NCI-H187 treated with DMSO at 0.1 percent for 48 hours (cell line): ENCODE measurements at places on chromosomes 3 and 15.

- no peak for DNase-seq
Observed at GRCh38 chr3:156803952-156804741, 22.0 kb upstream of the LEKR1 start.

- no peak for DNase-seq
Observed at GRCh38 chr3:42699511-42699971, 3.1 kb downstream of the HHATL start.

DNA sequence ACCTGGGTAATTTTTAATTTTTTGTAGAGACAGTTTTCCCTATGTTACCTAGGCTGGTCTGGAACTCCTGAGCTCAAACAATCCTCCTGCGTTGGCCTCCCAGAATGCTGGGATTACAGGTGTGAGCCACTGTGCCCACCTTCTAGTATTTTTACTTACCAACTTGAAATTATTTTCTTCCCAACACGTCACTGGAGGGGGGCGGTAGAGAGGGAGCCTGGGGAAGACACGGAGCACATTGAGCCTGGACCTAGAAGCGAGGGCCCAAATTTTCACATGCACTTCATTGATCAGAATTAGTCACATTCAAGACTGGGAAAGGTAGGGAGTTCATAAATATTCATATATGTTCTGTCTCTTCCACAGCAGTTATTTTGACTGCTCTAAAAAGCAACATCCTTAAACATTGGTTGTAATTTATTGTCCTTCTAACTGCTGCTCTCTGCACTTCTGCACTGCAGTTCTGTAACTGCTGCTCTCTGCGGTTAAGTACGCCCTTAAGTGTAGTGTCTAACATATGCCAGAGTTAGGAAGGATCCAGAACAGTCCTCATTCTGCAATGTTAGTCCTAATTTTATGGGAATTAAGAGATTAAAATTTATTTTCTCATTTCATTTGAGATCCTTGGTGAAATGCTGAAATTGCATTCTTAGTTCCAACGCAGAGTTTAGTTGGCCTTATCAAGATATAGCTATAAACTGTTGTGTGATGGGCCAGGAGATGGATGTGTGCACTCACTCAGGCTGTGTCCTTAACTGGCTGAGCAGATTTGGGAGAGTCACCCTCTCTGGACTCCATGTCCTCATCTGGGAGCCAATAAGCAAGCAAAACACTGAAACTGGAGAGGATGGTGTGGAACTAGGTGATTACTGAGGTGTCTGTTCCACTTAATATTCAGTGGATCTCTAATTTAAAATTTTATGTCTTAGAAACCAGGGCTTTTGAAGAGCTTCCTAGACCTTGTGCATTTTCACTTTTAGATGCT, 98.2 kb downstream of the STRIT1 start:
- DNase-seq, result no peak

DNA sequence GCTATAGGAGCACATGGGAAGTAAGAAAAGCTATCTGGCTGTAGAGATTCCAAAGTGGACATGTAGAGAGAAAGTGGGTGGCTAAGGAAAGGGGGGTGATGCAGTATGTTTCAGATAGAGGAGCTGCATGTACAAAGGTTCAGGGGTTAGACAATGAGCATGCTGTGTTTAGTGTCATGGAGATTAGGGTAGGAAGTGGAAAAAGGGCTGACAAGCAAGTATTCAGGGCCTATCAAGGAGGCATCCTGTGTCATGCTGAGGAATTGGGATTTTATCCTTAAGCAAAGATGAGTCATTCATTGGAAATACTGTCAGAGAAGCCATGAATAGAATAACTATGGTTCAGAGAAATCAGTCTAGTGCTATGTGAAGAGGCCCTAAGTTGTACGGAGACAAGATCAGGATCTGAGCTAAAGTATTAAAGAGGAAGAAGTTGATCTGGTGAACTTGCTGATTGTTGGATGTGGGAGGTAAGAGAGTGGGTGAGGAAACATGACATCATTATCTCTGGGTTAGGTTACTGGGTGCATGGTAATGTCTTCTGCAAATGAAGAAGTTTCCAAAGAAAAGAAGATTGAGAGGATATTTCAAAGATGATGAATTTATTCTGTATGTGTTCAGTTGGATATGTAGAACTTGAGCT, 176.7 kb upstream of the GOLIM4 start:
- DNase-seq, result no peak

DNA sequence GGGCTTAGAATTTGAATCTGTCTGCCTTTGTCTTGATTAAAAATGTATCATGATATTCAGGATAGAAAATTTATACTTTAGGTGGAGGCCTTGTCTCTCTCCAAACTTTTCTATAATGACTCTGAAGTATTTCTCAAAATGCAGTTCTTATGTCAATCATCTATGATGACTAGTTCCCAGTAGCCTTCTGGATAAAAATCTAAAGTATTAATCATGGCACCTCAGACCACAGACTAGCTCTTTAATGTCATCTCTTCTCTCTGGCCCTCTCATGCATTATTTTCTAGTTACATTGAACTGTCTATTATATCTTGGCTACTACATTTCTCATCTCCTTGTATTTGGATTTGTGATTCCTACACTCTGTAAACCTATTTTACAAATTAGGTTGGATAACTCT, 96.9 kb downstream of the ZPLD1 start:
- DNase-seq, result no peak

GRCh38 chr3:195794708-195795107, 17.0 kb downstream of the MUC4 start:
- no peak for DNase-seq

DNA sequence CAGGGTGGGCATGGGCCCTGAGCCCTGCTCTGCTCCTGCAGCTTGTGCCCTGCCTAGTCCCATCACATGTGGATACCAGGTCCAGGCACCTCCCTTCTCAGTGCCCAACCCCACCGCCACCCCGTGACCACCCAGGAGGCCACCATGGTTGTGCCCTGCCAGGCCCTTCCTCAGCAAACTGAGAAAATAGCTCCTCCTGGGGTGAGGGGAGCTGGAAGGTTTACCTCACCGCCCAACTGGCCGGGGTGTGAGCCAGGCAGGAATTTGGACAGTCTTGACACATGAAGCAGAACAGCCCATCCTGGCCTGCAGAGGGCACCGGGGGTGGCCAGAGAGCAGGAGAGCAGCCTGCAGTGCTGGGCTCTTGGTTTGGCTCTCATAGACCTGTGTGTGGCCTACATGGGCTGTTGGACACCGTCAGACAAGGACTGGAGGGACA, 11.4 kb upstream of the C3orf22 start:
- DNase-seq, result no peak

DNA sequence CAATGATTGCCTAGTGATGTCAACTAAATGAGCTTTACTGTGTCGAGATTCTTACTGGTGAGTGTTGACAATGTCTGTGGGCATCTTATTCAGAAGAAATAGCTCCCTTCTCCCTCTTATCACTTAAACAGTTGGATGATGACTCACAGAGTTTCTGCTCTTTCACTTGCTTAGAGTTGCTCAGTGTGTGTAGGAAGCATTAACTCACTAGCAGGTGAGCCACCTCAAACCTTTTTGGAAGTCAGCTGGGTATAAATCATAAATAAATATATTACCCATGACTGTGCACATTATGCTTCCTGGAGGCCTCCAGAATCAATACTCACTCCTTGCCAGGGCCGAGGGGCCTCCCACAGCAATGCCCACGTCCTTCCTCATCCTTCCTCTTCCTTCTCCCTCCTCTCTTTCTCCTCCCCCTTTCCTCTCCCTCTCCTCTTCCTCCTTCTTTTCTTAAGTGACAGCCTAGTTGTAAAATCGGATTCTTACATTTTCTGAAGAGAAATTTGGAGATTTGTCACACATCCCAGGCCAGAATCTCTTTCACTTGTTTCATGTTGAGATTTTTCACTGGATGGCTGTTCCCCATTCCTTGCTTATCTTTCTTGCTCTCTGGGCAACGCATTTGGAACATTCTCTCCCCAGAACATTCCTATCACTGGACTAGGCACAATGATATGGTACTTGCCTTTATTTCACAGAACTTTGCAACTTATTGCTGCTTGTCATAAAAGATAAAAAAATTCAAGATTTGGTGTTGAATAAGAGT, 17.5 kb downstream of the SHC4 start:
- DNase-seq, result no peak

DNA sequence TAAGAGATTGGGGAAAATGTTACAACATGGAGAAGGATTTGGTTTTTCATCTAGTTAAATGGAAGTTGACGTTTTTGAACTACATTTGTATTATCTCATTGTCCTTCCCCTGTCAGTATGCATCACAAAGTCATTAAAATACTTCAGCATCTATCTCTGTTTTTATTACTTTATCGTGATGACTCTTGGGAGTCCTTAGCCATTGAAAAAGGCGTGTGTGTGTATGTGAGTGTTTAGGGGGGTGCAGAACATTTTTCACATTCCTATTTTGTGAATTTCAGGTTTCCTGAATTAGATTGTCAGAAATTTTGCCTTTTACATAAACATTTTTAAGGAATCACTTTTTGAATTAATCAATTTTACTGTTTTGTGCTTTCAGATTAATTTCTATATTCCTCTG, 360.6 kb upstream of the SGO1 start:
- no peak for DNase-seq

- DNase-seq, result no peak
Observed at GRCh38 chr15:60779718-60780503, 301.0 kb upstream of the ICE2 start.
